ENCODE measurements at places on chromosomes 1 and 21.

GRCh38 chr1:76239470-76239918 is 164.9 kb downstream of the ST6GALNAC3 start:
- no peak for DNase-seq

- DNase-seq, result no peak
Observed at GRCh38 chr1:243266231-243266630, 10.4 kb downstream of the SDCCAG8 start.

DNA sequence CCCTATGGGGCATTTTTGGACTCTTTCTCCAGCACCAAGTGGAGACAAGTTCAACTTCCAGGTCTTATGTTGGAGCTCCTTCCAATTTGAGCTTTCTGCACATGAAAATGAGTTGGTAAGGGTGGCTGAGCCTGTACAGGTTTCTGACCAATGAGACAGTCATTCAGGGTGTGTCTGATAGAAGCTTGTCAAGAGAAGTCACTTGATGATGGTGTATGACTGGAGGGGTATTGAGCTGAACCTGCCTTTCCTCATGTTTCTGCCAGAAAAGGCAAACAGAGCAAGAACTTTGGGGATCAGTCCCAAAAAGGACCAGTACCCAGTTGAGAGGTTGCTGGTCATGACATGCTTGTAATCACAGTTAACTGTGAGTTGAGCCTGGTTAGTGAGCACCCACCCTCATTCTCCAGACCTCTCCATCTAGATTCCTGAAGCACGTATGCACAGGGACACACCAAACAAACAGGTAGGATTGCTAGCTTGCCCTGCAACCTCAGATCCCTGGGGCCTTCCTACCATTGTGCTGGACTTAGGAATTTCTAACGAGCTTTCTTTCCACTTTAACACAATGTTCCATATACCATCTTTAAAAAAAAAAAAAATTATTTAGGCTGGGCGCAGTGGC is 26.6 kb downstream of the FAM89A start:
- DNase-seq, result no peak

DNA sequence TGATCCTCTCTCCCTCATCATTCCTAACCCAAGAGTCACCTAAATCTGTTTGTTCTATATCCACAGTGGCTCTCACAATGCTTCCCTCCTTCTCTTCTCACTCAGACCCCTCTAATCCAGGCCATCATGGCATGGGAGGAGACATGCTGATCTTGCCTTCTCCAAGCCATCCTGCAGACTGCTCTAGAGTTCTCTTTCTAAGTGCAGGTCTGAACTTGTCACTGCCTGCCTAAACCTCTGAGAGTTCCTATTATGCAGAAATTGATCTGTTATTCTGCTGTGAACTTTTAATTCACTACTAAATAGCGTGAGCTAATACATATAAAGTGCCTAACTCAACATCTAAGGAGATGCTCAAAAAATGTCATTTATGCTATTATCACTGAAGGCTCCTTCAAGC is 26.8 kb downstream of the LAMC2 start:
- no peak for DNase-seq

GRCh38 chr21:29953072-29953471 is 13.3 kb upstream of the GRIK1 start:
- DNase-seq, result no peak

DNA sequence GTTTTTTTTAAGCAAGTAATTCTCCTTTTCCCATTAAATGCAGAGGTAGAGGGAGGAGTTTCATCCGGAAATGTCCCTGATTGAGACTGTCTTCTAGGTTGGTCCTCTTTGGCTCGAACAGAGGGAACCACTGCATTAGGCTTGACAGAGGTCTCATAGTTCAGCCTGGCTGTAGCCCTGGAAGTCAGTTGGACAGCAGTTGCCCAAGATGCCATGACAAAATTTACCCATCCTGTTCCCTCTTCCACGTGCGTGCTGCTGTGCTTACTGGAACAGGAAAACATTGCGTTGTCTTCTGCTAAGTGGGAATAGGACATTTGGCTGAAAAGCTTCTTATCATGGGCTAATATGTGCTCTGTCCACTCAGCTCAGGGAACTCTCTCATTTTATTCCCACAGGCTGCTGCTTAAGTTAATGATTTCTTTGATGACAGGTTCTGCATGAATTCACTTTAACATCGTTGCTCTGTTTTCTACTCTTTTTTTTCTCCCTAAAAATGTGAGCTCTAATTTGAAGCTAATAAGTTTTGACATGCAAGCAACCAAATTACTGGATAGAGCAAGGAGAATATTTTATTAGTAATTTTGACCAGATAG is 18.0 kb downstream of the KCNK1 start:
- DNase-seq, result no peak

GRCh38 chr1:202029171-202029665 is 18.8 kb downstream of the ELF3 start:
- no peak for DNase-seq

GRCh38 chr1:4093856-4094565 is 193.9 kb upstream of the C1orf174 start:
- DNase-seq, result no peak

- no peak for DNase-seq
Observed at GRCh38 chr1:199522936-199523335, 504.6 kb upstream of the NR5A2 start.

DNA sequence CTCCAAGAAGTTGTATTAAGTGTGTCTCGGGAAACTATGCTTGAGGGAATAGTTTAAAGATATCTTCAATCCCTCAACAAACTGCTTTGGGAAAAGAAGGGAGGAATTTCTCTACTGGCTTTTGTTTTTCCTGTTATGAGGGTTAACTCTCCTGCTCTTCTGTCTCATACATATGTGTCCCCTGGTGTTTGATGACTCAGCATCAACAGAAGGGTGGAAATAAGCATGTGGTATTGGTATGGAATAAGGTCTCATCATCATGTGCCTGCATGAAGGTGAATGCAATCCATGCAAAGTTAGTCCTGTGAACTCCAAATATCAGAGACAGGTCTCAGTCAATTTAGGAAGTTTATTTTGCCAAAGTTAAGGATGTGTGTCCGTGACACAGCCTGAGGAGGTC is 27.2 kb upstream of the ADAR start:
- DNase-seq, result no peak

DNA sequence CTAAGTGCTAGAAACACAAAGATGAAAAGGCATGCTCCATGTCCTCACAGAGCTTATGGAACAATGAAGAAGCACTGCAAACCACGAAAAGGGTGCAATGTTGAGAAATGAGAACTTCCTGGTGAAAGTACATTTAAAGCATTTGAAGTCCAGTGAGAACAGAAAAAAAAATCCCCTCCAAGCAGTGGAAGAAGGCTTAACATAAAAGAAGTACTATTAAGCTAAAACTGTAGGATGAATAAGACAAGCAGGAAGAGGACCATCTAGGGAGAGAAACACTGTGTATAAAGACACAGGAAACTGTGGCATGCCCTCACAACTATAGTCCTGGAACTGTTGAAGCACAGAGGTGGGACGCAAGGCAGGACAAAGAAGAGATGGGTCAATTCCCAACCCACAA is 10.0 kb downstream of the TP53BP2 start:
- no peak for DNase-seq

DNA sequence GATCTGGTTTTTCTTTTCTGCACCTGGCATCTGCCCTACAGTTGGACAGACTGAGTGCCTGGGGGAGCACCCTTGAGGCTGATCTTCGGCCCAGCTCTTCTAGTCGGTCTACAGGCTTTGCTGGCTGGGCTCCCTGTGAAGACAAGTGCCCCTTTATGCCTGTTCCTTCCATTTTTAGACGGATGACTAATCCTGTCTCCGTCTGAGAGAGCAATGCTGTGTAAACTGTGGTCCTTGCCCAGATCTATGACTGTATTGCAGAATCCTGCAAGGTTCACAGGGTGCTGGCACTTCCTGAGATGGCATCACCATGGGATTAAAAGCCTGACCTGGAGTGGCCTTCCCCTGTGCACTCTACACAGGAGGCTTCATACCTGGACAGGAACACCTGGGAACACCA is 47.6 kb upstream of the SAMD13 start:
- DNase-seq, result no peak

DNA sequence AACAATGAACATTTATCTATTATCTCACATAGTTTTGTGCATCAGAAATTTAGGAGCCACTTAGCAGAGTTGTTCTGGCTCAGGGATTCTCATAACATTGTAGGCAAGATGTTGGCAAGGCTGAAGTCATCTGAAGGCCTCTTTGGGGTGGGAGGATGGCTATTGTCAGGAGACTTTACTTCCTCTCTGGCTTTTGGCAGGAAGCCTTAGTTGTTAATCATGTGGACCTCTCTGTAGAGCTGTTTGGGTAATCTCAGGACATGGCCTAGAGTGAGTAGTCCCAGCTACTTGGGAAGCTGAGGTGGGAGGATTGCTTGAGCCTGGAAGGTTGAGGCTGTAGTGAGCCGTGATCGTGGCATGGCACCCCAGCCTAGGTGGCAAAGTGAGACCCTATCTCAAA is 40.2 kb downstream of the RASAL2 start:
- no peak for DNase-seq

DNA sequence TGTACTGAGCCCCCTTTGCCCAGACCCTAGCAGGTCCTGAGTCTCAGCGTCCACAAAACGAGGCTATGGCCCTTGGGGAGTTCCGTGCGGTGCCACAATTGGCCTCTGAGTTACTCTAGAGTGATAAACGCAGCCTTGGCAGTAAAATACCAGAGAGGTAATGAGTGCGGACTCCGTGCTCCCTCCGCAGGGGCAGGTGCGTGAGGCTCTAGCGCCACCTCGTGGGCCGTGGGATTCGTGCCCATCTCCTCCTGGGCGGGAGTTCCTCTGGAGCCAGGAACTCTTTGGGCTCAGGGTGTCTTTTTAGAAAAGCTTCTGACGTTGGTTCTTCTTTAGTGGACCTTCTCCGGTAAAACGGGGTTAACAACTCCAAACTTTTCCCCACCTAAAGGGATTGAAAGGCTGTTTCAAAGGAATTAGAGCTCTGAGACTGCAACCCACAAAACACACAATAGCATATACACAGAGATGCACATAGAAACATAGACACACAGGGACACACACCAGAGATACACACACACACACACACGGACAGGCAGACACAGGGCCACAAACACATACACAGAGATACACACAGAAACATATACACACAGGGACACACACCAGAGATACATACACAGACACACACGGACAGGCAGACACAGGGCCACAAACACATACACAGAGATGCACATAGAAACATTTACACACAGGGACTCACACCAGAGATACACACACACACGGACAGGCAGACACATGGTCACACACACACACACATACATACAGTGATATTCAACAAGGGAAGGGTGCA is 99.4 kb downstream of the KCNJ15 start:
- peak; percentile 33 for DNase-seq

- DNase-seq, result no peak
Observed at GRCh38 chr1:62774971-62775595, 8.8 kb upstream of the ATG4C start.

DNA sequence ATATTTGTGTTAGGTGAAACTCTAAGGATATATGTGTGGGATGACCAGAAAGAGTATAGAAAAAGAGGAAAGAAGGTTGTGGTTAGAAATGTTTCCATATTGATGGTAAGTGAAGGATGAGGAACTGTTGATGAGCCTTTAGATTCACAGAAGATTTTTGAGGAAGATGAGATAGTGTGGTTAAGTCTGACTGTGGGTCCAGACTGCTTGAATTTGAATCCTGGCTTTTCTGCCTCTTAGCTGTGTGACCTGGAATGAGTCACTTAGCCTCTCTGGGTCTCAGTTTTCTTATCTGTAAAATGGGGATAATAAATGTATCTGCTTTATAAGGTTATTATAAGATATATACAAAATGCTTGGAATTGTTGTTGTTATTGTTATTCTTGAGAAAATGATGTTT is 27.5 kb downstream of the RGL1 start:
- no peak for DNase-seq

DNA sequence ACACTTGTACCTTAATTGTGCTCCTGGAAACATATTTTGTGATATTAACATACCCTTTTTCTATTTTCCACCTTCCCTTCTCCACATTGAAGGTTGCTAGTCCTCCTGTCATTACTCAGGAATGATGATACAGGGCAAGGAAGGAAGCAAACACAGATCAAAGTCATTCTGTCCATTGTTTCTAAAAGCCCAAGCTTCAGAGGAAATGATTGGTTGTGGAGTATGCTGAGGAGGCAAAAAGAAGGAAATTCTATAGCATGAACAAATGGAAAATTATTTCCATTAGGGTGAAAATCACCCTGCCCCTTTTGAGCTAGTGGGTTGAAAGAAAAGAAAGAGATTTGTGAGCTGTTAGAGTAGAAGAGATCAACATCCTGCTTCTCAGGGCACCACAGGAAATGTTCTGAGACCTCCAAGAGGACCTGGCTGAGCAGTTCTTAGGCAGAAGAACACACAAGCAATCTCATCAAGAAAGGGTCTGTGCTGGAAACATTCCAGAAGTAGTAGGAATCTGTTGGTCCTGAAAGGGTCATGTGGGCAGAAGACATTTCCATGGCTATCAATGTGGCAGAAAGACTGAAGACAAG is 29.0 kb upstream of the PRRX1 start:
- no peak for DNase-seq

GRCh38 chr1:174232761-174233160 is 73.4 kb downstream of the RABGAP1L start:
- no peak for DNase-seq

DNA sequence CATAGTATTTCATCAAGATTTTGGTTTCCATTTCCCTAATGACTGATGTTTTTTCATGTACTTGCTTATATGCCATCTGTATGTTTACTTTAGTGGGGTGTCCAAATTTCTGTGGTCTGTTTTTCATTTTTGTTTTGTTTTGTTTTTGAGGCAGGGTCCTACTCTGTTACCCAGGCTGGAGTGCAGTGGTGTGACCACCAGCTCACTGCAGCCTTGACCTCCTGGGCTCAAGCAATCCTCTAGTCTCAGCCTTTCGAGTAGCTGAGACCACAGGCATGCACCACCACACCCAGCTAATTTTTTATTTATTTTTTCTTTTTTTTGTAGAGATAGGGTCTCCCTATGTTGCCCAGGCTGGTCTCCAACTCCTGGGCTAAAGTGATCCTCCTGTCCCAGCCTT is 378.0 kb upstream of the VAMP3 start:
- DNase-seq, result no peak

DNA sequence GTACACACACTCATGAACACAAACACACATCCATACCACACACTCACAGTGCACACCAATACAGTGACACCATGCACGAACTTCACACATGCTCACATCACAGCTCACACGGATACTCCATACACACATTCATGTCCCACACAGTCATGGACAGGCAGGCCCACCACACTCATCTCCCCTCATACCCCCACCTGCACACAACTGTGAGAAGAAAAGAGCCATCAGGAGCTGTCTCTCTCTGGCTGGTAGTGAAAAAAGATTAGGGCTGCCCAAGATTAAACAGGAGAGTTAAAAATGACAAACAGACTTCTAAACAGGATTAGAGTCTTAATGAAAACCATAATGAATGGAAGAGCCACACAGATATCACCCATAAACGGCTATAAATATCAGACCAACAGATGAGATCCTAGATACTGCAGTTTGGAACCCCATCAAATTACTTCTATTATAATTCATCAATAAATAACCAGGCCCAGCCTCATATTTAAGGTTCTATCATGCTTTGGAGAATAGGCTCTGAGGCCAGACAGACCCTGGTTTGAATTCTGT is 122.3 kb downstream of the PLXNA2 start:
- DNase-seq, result no peak

- DNase-seq, result no peak
Observed at GRCh38 chr1:160209321-160210046, 4.3 kb downstream of the PEA15 start.

Data from stimulated activated CD8-positive, alpha-beta memory T cell treated with anti-CD3 and anti-CD28 coated beads, Interleukin-7, amount 100 ng/mL, for 48 hours (primary cell).